Naive thymus-derived CD8-positive, alpha-beta T cell (primary cell): ENCODE measurements at places on chromosomes 1 and 21.

DNA sequence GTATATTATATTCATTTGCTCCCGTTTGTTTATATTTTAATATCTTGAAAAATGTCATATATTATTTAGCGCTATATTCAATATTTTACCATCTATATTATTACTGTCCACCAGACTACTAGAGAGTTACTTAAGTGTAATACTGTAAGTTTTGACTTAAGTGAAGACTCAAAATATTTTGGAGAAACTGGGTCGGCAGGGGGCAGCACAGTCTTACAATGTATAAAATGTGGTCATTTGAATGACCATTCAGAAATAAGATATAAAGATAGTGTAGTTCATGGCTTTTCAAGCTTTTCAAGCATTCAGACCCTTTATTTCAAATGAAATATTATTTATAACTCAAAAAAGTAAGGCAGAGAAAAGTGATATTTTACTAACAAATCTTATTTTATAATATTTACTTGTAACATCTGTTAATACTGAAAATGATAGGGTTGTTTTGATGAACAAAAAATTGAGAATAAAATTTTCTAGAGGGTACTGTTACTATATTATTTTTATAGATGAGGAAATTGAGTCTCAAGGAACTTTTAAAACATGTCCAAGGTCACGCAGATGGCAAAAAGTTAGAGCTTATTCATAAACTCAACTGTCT lies 89.0 kb upstream of the SERTAD4 start:
- no peak for DNase-seq
- H3K4me3 ChIP-seq: no peak overlapping the region
- H3K36me3 ChIP-seq: no peaks in the 10 kb centered on the region
- no peak overlapping the region for H3K27ac ChIP-seq

DNA sequence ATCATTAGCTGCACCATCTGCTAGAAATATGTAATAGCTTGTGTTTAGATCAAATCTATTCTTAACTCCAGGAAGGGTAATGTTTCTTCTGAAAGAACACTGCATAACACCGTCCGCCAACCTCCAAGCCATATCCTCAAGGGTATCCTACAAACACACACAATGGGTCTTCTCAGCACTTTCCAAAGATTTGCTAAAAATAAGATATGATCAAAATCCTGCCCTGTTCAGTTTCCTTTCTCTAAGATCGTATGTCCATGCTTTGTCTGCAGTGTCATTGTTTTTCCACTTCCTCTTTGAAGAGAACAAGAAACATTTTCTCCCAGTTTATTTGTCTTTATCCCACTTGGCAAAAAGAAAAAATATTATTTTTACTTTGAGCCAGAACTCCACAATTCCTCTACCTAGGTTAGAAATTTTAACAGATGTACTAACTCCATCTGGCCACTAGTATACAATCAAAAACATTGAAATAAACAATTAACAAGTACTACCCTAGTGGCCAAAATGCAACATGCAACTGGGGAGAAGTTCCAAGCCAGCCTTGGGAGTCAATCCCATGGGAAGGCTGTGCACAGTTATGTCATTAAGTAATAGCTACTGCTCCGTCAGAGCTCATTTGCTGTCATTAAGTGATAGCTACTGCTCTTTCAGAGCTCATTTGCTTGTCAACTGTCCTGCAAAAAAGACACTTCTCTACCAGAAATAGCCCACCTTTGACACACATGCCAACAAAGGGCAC lies 37.8 kb downstream of the FRRS1 start:
- no peak for DNase-seq
- no peaks in the 10 kb centered on the region for H3K4me1 ChIP-seq
- no peaks in the 10 kb centered on the region for H3K36me3 ChIP-seq
- H3K27me3 ChIP-seq: no peaks in the 10 kb centered on the region
- H3K27ac ChIP-seq: no peak overlapping the region

GRCh38 chr1:224637515-224637914 lies 21.4 kb downstream of the CNIH3 start:
- no peaks in the 10 kb centered on the region for H3K27me3 ChIP-seq
- H3K27ac ChIP-seq: no peak overlapping the region
- no peaks in the 10 kb centered on the region for H3K36me3 ChIP-seq
- H3K4me1 ChIP-seq: peaks cover 7% of the 10 kb centered on the region
- no peak overlapping the region for H3K4me3 ChIP-seq

DNA sequence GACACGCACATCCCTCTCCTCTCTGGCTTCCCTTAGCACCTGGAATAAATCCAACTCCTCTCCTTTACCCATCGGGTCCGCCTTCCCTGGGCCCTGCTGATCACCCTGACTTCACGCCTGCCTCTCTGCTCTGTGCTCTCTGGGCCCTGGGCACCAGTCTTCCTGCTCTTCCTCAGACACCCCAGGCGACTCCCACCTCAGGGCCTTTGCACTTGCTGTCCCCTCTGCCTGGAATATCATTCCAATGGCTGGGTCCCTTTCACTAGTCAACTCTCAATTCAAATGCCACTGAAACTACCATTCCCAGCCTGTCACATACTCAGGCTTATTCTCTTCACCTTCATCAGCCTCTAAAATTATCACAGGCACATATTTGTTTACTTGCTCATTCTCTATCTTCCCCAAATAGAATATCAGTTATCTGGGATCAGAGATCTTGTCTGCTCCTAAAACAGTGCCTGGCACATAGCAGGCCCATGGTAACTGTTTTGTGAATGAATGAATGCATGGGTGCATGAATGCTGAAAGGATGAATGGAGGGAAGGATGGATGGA lies 27.2 kb upstream of the SELENON start:
- no peak for DNase-seq
- peaks cover 91% of the 10 kb centered on the region for H3K4me1 ChIP-seq
- H3K27me3 ChIP-seq: no peaks in the 10 kb centered on the region
- H3K4me3 ChIP-seq: no peak overlapping the region

- H3K4me1 ChIP-seq: no peaks in the 10 kb centered on the region
- H3K4me3 ChIP-seq: no peak overlapping the region
- H3K36me3 ChIP-seq: no peaks in the 10 kb centered on the region
- peaks cover 4% of the 10 kb centered on the region for H3K27me3 ChIP-seq
Measured at GRCh38 chr1:60257531-60257930, 184.0 kb upstream of the C1orf87 start.

- no peak overlapping the region for H3K27ac ChIP-seq
- no peaks in the 10 kb centered on the region for H3K27me3 ChIP-seq
- H3K36me3 ChIP-seq: no peaks in the 10 kb centered on the region
- peaks cover 21% of the 10 kb centered on the region for H3K4me1 ChIP-seq
Measured at GRCh38 chr1:39992234-39992633, 37.3 kb downstream of the MFSD2A start.

DNA sequence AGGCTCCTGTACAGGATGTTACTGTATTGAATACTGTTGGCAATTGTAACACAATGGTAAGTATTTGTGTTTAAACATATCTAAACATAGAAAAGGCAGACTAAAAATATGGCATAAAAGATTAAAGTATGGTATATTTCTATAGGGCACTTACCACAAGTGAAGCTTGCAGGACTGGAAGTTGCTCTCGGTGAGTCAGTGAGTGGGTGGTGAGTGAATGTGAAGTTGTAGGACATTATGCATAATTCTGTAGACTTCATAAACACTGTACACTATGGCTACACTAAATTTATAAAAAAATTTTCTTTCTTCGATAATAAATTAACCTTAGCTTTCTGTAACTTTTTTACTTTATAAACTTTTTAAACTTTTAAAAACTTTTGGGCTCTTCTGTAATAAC lies 13.7 kb upstream of the TRIM62 start:
- no peaks in the 10 kb centered on the region for H3K36me3 ChIP-seq
- peaks cover 7% of the 10 kb centered on the region for H3K4me1 ChIP-seq
- no peak overlapping the region for H3K27ac ChIP-seq
- H3K4me3 ChIP-seq: no peak overlapping the region
- no peak for DNase-seq

- peak overlapping the region; percentile 84 for H3K27ac ChIP-seq
- no peaks in the 10 kb centered on the region for H3K27me3 ChIP-seq
- peak overlapping the region; percentile 19 for H3K4me3 ChIP-seq
- H3K36me3 ChIP-seq: peaks cover 17% of the 10 kb centered on the region
- DNase-seq: no peak
- peaks cover 3% of the 10 kb centered on the region for H3K4me1 ChIP-seq
Measured at GRCh38 chr1:8930116-8930515, 15.6 kb upstream of the CA6 start.

- DNase-seq: no peak
- no peak within 1 kb of the TSS for H3K27ac ChIP-seq
- no peaks in the 10 kb centered on the region for H3K27me3 ChIP-seq
- H3K4me3 ChIP-seq: no peak within 1 kb of the TSS
- no peaks in the 10 kb centered on the region for H3K36me3 ChIP-seq
- peaks cover 7% of the 10 kb centered on the region for H3K4me1 ChIP-seq
Measured at GRCh38 chr1:209652121-209652735, at the start of gene LAMB3. Gene LAMB3 (minus strand): TSS chr1:209652425. CDS start chr1:209650944, 1,481 bp downstream.

GRCh38 chr1:14522077-14522925 lies 76.2 kb upstream of the KAZN start:
- no peaks in the 10 kb centered on the region for H3K4me1 ChIP-seq
- H3K36me3 ChIP-seq: no peaks in the 10 kb centered on the region
- no peak overlapping the region for H3K4me3 ChIP-seq
- H3K27ac ChIP-seq: no peak overlapping the region
- H3K27me3 ChIP-seq: peaks cover 5% of the 10 kb centered on the region

DNA sequence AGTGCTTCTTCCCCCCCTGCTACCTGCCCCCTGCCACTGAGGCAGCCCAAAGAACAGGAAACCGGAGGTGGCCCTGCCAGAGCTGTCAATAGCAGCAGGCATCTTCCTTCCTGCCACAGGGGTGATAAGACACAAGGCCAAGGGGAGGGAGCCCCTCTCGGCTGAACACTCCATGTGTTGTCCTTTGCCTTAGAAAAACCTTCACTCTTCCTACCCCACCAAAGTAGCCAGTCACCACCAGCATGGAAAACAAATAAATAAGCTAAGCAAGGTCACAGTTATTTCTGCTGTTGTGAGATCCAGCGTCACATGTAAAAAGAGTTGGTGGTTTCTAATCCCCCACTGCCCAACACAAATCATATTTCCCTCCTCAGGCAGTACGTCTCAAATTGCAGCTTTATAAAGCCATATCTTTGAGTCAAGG lies 104.8 kb upstream of the DPT start:
- peak overlapping the region; percentile 69 for H3K27ac ChIP-seq
- no peaks in the 10 kb centered on the region for H3K27me3 ChIP-seq
- peaks cover 16% of the 10 kb centered on the region for H3K4me1 ChIP-seq

GRCh38 chr1:65422241-65423203 lies 2.1 kb downstream of the LEPR start:
- H3K36me3 ChIP-seq: peaks cover 24% of the 10 kb centered on the region
- H3K4me1 ChIP-seq: peaks cover 12% of the 10 kb centered on the region
- H3K27ac ChIP-seq: no peak overlapping the region
- H3K4me3 ChIP-seq: peak overlapping the region; percentile 15
- no peak for DNase-seq
